ENCODE measurements at places on chromosomes 1 and 21.

GRCh38 chr1:118535901-118536300 is 350.9 kb upstream of the SPAG17 start:
- no peak for DNase-seq

DNA sequence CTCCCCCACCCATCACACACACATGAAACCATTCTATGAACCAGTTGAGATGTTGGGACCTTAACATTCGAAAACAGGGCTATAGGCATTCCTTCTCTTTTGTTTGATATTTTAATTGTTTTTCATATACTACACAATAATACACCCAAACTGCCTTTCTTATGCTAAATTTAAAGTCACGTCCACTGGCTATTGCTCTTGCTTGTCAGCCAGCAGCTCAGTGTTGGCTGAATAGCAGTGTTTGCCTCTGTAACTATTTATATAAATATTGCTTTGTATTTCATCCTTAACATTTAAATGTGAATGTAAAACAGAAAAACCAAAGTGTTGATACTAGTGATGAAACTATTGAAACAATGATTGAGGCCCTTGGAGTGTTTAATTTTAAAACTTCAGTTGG is 234.4 kb upstream of the KCNK2 start:
- no peak for DNase-seq

DNA sequence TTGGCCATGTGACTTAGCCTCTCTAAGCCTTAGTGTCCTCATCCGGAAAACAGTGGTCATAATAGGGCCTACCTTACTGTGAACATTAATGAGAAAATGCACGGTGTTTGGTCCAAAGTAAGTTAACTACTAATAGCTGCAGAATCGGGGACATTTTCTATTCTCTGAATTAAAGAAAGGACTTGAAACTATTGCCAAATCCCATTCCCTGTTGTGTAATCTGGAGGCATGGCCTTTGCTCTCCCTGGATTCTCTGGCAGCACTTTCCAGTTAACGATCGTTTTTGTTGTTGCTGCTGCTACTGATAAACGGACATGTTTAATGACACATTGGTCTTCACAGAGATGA is 30.5 kb downstream of the FMO4 start:
- peak; percentile 19 for DNase-seq

GRCh38 chr1:239719642-239720258 is 333.4 kb downstream of the CHRM3 start:
- no peak for DNase-seq

GRCh38 chr21:36325373-36326010 is 5.5 kb downstream of the MORC3 start:
- peak; percentile 22 for DNase-seq

DNA sequence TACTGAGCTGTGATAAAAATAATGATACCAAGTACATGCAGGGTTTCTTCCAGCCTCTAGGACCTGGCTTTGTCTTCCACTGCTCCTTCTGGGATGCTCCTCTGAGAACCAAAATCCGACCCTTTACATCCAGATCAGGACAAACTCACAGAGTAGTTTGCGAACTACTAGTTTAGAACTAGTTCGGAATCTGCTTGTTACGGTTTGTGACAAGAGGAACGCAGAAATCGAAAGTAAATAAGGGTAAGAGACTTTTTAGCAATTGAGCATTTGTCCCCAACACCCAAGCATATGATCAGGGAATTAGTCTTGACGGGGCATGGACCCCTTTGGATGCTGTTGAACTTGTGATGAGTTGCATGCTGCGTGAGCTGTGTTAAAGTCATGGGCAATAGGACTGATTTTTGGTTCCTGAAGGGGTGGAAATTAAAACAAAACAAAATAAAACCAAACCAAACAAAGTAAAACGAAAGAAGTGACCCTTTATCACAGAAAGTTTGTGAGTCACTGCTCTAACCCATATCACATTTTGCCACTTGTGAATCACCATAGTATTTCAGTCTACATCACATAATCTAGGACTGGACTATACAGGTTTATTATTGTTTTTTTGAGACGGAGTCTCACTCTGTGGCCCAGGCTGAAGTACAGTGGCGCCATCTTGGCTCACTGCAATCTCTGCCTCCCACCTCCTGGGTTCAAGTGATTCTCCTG is 35.7 kb upstream of the ERRFI1 start:
- DNase-seq = peak; percentile 43

DNA sequence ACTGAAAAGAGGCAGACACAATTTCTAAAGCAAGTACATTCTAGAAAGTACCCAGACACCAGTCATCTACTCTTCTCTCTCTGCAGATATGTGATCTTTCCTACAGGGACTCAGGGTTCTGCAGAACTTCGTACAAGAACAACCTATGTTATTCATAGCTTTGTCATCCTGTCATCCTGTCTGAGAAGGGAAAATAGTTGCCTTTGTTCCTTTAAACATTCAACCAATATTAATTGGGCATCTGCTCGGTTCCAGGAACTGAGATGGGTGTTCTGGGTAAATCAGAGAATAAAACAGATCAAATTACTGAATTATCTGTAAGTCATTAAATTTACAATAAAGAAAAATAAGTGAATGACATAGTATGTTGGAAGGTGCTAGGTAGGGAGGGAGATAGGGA is 504.9 kb downstream of the MATN1 start:
- no peak for DNase-seq

- DNase-seq = no peak
Measured at GRCh38 chr1:7497107-7497637, 273.9 kb upstream of the VAMP3 start.

GRCh38 chr1:180849031-180849775 is 63.5 kb upstream of the KIAA1614 start:
- DNase-seq = no peak

GRCh38 chr1:112250892-112251291 is 145.1 kb upstream of the CTTNBP2NL start:
- DNase-seq = no peak

- no peak for DNase-seq
Measured at GRCh38 chr1:52592637-52593323, 9.4 kb upstream of the GPX7 start.

DNA sequence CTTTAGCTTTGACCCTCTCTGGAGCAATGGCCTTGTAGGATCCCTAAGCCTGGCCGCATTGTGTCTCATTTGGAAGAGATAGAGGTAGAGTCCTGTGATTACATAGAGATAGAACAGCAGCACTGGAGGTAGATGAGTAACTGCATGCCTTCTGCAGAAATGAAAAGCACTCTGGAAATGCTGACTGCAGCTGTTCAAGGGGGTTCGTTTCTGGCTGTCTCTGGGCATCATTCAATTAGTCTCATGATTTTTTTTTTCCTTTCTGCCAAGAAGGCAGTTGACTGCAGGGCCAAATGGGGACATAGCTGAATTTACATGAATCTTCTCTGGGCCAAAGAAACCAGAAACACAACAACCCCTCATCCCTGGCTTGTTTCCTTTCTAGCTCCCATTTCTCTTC is 28.1 kb upstream of the SNX27 start:
- no peak for DNase-seq

- no peak for DNase-seq
Measured at GRCh38 chr1:57616921-57617320, 193.1 kb upstream of the DAB1 start.

DNA sequence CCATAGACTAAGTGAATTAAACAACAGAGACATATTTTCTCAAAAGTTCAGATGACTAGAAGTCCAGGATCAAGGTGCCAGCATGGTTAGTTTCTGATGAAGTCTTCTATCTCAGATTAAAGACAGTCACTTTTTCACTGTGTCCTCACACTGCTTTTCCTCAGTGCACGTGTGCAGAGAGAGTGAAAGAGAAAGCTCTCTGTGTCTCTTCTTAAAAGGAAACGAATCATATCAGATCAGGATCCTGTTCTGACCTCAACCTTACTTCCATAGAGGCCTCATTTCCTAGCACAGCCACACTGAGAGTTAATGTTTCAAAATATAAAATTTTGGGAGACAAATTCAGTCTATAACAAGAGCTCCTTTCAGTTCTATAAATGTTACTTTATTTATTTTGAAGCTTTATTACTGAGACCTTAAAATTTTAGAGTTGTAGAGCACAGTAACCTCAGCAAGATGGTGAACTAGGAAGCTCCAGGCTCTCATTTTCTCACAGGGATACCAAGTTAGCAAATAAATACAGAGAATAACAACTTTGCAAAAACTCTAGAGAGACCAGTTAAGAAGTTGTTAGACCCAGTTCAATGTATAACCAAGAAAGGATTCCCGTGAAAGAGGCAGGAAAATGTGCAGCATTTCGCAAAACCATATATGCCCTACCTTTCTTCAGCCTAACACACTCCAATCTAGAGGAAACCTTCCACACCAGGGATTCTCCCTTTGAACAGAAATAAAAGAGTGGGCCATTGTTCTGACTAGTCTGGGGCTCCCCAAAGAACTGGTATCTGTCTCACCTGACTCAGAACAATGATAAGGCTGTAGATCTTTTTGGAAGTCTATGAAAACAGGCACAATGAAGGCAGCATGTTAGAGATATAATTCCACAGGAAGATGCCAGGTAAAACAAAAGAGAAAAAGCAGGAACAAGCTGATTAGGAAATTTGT is 372.2 kb downstream of the MRPL39 start:
- DNase-seq = no peak

GRCh38 chr1:232911027-232911599 is 39.3 kb upstream of the NTPCR start:
- no peak for DNase-seq

GRCh38 chr21:45330851-45331261 is 43.2 kb upstream of the POFUT2 start:
- DNase-seq = no peak

GRCh38 chr21:43571976-43572375 is 87.3 kb downstream of the HSF2BP start:
- no peak for DNase-seq

GRCh38 chr1:111768625-111769024 is 12.9 kb downstream of the DDX20 start:
- DNase-seq = no peak

GRCh38 chr1:165403835-165404482 is 41.0 kb downstream of the RXRG start:
- DNase-seq = peak; percentile 25

GRCh38 chr1:236141447-236142252 is 689 bp upstream of the GPR137B start:
- peak; percentile 52 for DNase-seq

- no peak for DNase-seq
Measured at GRCh38 chr1:155253208-155253607, 2.1 kb downstream of the ENTREP3 start.

GRCh38 chr21:25934771-25935224 is 200.0 kb downstream of the GABPA start:
- peak; percentile 89 for DNase-seq

DNA sequence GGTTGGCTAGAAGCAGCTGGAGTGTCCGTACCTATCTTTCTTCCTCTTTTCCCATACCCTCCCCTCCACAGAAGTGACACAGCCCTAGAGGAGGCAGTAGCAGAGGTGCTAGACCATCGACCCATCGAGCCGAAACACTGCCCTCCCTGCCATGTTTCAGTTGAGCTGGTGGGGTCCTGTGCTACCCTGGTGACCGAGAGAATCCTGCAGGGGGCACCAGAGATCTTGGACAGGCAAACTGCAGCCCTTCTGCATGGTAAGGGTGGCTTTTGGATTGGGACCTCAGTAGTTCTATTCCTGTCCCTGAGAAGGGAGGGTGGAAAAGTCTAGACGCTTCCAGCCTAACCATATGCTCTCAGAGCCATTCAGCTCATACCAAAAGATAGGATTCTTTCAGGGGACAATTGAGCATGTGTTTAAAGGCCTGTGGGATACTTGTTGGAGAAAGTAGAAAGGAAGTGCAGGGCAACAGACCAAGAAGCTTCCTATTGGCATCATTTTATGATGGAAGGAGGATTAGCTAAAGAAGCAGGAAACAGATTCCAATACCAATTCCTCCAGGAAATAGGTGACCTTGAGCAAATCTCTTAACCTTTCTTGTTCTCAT is 11.7 kb upstream of the BNIPL start:
- peak; percentile 79 for DNase-seq

DNA sequence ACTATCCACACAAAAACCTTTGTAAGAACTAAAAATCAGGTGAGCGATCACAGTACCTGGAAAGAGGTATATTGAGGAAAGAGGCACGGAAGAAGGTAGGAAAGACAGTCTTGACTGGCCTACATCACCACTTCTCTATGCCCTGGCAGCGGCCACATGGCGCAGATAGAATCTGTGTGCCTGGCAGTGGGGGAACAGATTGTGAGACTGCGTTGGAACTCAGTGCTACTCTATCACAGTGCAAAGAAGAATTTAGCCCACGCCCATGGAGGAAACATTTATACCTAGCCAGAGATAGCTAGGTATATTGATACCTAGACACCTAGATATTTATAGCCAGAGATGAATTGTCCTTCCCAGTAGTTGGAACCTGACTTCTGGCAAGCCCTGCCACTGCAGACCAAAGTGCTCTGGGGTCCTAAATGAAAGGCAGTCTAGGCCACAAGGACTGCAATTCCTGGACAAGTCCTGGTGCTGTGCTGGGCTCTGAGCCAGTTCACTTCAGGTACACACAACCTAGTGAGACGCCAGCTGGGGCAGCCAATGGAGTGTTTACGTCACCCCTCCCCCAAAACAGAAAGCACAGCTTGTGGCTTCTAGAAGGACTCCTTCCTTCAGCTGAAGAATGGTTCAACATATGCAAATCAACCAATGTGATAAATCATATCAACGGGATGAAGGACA is 51.9 kb downstream of the DHX9 start:
- no peak for DNase-seq

DNA sequence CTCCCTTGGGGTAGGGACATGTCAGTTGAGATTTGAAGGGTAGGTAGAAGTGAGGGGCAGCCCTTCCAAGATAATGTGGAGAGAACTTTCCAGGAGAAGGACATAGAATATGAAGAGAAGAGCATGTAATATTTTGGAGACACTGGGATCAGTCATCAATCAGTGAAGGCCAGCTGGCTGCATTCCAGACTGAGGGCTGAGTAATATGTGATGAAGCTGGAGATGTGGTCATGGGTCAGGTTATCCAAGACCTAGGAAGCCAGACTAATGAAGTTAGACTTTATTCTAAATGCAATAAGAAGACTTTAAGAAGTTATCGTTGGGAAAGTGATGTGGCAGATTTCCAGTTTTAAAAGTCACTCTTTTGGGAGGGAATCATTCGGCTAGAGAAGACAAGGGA is 262.0 kb downstream of the HMCN1 start:
- peak; percentile 92 for DNase-seq

DNA sequence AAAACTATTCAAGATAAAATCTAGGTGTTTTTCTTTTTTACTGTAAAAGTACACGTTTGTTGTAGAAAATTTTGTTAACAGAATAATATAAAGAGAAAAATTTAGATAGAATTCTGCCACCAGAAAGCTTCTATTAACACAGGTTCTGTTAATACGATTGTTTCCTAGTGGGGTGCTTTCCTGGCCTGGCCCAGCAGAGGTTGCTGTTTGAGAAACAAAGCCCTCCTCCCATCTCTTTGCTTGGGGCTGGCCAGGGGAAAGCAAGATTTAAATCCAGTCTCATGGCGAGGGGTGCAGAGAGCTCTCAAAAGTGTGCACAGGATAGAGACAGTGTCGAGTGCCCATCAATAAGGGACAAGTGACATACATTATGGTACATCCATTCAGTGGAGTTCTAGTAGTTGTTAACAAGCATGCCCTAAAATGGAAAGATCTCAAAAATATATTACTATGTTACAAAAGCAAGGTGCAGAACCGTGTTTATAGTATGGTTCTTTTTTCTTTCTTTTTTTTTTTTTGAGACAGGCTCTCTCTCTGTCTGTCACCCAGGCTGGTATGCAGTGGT is 14.6 kb upstream of the ACBD3 start:
- DNase-seq = peak; percentile 38
